ENCODE measurements at places on chromosomes 3 and 15.

GRCh38 chr3:187979564-187979963 is 174.4 kb upstream of the LPP start:
- H3K4me3 ChIP-seq, result peak overlapping the region; percentile 41
- H3K27me3 ChIP-seq, result peaks cover 6% of the 10 kb centered on the region
- H3K36me3 ChIP-seq, result no peaks in the 10 kb centered on the region
- H3K4me1 ChIP-seq, result peaks cover 43% of the 10 kb centered on the region
- DNase-seq, result peak; percentile 62

- no peaks in the 10 kb centered on the region for H3K27me3 ChIP-seq
- H3K27ac ChIP-seq, result no peak overlapping the region
- DNase-seq, result no peak
- peaks cover 17% of the 10 kb centered on the region for H3K36me3 ChIP-seq
- no peak overlapping the region for H3K4me3 ChIP-seq
These were observed 7.8 kb downstream of the EMC3 start for GRCh38 chr3:9978710-9979305.

DNA sequence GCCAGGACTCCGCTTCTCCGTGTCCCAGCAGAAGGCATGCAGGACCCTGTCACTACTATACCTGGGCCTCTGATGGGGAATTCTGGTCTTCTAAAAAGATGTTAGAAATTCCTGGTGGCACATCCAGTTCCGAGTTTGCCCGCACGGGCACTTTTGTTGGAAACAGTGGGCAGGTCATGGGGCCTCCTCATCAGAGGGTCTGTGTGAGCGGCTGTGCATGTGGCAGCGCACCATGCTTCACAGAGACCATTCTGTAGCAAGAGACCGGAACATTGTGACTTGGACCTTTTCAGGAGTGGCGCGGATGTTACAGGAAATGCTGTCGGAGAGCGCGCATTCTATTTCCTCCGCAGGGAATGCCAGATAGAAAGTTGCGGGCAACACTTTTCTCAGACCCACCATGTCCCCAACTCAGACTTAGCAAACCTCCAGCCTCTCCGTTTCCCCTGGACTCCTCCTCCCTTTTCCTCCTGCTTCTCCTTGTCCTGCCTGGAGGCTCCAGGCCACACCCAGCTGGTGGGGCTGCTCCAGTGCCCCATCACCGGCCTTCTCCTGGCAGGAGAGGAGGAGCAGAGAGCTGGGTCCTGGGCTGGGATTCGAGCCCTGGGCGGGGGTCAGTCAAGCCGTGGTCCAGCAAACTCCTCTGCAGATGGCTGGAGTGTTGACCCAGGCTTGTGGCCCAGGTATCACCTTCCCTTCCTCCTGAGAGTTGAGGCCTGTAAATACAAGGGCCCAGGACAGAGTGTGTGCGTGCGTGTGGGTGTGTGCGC is 46.6 kb downstream of the KLF13 start:
- peaks cover 30% of the 10 kb centered on the region for H3K4me1 ChIP-seq
- no peaks in the 10 kb centered on the region for H3K27me3 ChIP-seq
- H3K36me3 ChIP-seq, result peaks cover 11% of the 10 kb centered on the region
- peak overlapping the region; percentile 20 for H3K27ac ChIP-seq
- H3K4me3 ChIP-seq, result no peak overlapping the region

- no peak overlapping the region for H3K4me3 ChIP-seq
- no peak for DNase-seq
- H3K36me3 ChIP-seq, result no peaks in the 10 kb centered on the region
- H3K27me3 ChIP-seq, result no peaks in the 10 kb centered on the region
These were observed 244.5 kb upstream of the KCNMB2 start for GRCh38 chr3:178291574-178292370.

DNA sequence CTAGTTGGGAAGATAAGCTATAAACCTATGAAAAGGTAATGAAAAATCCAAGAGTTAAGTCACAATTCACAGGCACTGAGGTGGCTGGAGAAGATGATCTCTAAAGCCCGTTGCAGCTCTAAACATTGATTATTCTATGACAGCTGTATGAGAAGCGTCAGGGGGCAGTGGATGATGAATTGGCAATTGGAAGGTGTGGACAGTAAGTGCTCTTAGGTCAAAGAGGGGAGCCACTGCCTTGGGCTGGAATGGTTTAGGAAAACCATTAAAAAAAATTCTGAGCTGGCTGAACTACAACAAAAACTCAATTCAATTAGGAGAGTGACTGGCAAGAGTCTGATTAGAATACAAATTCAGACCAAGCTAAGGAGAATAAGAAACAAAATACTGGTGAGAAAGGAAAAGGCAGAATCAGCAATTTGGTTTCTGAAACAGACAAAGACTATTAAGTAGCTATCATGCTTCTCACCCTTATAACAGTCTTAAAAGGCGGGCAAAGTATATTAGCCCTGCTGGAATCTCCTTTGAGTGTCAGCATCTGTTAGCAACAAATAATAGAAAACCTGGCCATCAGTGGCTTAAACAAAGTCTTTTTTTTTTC is 8.8 kb upstream of the NMD3 start:
- no peak for DNase-seq
- no peak overlapping the region for H3K4me3 ChIP-seq
- H3K27ac ChIP-seq, result no peak overlapping the region

DNA sequence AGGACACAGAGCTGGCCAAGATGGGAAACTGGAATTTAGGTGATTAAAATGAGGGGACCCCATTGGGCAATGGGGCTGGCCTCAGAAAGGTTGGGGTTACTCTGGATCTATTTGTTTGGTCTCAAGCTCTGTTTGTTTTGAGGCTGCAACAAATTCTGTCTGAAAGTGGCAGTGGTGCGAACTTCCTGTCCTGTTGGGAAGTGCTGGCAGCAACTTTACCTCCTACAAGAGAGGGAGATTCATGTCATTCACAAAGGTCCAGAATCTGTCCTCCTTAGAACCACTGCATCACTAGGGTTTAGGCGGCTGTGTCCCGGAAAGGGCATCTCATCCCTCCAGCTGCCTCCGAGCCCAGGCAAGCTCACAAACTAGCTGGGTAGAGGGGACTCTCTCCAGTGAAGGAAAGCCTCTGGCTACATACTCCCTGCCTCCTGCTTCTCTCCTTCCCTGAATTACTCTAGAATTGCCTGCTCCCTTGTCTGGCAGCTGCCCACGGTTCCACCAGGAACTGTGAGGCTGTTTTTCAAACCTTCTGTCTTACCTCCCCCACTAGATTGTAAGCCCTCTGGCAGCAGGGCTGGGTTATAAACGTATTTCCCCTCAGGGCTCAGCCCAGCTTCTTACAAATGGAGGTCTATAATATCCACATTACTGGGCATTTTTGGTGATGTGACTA is 23.6 kb downstream of the MEGF11 start:
- H3K36me3 ChIP-seq, result no peaks in the 10 kb centered on the region
- H3K4me3 ChIP-seq, result no peak overlapping the region
- DNase-seq, result no peak
- H3K27ac ChIP-seq, result no peak overlapping the region

DNA sequence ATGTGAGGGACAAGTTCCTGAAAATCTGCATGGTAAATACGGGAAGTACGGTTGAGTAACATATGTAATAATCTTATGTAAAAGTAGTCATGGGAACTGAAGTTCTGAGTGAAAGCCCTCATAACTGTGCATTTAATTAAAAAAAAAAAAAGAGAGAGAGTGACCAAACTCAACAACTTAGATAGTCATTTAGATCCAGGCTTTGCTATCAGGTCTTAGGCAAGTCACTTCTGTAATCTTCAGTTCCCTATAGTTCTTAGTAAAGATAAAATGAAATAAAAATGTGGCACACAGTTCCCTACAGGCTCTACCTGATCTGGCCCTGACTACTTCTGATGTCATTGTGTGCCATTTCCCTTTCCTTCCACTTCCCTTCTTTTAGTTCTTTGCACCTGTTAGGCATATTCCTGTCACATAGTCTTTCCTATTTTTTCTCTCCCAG is 15.0 kb downstream of the RNF111 start:
- peak overlapping the region; percentile 60 for H3K4me3 ChIP-seq
- no peaks in the 10 kb centered on the region for H3K27me3 ChIP-seq
- peaks cover 22% of the 10 kb centered on the region for H3K36me3 ChIP-seq
- no peak for DNase-seq
- H3K27ac ChIP-seq, result peak overlapping the region; percentile 89
- peaks cover 30% of the 10 kb centered on the region for H3K4me1 ChIP-seq

- H3K36me3 ChIP-seq, result peaks cover 1% of the 10 kb centered on the region
- no peaks in the 10 kb centered on the region for H3K4me1 ChIP-seq
- no peak overlapping the region for H3K27ac ChIP-seq
- no peak for DNase-seq
- H3K4me3 ChIP-seq, result no peak overlapping the region
These were observed 97.4 kb downstream of the IMPG2 start for GRCh38 chr3:101223016-101223415.

- no peak for DNase-seq
- no peak overlapping the region for H3K27ac ChIP-seq
- H3K4me1 ChIP-seq, result peaks cover 6% of the 10 kb centered on the region
These were observed 92.2 kb downstream of the CMSS1 start for GRCh38 chr3:99909714-99910495.

DNA sequence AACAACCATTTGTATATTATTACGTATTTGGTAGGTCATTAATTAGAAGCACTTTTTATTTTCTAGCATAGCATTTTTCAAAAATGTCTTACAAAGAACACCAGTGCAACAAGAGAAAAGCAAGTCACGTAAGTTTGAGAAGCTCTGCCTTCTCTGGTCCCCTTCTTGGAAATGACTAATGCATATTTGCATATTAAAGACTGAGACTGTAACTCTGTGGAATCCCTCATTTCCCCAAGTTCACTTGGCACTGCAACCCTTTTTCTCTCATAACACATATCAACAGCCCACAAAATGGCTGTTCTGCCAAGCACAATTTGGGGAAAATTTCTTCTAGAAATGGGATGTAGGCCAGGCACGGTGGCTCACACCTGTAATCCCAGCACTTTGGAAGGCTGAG is 176.3 kb downstream of the ERC2 start:
- no peaks in the 10 kb centered on the region for H3K36me3 ChIP-seq
- H3K27ac ChIP-seq, result no peak overlapping the region
- no peaks in the 10 kb centered on the region for H3K4me1 ChIP-seq
- H3K27me3 ChIP-seq, result no peaks in the 10 kb centered on the region

GRCh38 chr15:80179935-80180334 is 27.1 kb downstream of the FAH start:
- peaks cover 12% of the 10 kb centered on the region for H3K36me3 ChIP-seq
- H3K4me1 ChIP-seq, result no peaks in the 10 kb centered on the region
- DNase-seq, result no peak

DNA sequence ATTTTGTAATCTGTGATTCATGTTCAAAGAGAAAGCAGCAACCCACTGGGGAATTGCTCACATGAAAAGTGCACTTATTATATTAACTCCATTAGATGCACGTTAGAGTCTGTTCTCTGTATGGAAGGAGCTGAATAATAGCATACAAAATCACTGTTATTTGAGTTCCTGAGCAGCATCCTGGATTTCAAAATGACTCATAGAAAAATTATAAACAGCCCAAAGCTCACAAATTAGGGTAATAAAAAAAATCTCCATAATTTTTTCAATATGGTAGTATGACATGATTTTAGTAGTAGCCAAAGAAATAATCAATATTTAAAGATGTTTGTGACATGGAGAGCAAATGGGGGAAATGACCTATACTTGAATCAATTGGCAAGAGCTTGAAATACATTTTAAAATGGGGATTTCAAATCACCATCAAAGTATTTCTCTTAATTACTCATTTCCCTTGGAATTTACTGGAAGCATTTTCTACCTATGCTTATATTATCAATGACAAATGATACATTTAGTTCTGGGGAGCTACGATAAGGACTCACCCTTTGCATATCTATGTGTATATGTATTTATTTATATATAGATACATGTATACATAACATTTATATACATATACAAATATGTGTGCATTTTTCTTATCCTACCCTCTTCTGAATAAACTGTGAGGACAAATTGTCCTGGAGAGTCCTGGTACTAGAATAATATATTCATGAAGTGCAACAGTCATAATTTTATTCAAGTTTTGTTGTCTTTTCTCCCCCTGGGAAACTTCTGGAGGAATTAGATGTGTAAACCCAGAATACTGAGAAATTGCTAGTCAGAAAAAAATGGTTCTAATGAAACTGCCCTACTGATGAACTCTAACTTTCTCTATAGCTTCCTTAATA is 116.3 kb downstream of the RPL22L1 start:
- no peak overlapping the region for H3K27ac ChIP-seq
- no peaks in the 10 kb centered on the region for H3K36me3 ChIP-seq
- H3K27me3 ChIP-seq, result peaks cover 19% of the 10 kb centered on the region
- no peaks in the 10 kb centered on the region for H3K4me1 ChIP-seq
- no peak for DNase-seq

GRCh38 chr15:78306176-78306774 is 6.9 kb upstream of the SKIC8 start:
- no peak for DNase-seq
- H3K4me1 ChIP-seq, result no peaks in the 10 kb centered on the region
- H3K36me3 ChIP-seq, result no peaks in the 10 kb centered on the region
